ENCODE measurements at places on chromosomes 7 and 10.
A peak's percentile ranks its signal among the peaks of the same experiment; 100 is the strongest.

DNA sequence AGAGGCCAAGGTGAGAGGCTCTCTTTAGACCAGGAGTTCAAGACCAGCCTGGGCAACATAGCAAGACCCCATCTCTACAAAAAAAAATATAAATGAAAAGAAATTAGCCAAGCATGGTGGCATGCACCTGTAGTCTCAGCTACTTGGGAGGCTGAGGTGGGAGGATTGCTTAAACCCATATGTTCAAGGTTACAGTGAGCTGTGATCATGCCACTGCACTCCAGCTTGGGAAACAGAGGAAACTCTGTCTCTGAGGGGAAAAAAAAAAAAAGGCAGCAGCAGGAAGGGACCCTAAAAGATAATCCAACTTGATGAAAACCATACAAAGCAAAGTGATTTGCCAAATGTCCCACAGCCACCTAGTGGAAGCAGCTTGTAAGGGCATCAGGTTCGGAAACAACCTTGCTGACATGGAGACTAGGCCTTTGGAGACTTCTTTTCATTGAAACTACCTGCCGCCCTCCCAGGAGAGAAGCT, 15.6 kb upstream of the PBLD start:
- DNase-seq, result no peak

DNA sequence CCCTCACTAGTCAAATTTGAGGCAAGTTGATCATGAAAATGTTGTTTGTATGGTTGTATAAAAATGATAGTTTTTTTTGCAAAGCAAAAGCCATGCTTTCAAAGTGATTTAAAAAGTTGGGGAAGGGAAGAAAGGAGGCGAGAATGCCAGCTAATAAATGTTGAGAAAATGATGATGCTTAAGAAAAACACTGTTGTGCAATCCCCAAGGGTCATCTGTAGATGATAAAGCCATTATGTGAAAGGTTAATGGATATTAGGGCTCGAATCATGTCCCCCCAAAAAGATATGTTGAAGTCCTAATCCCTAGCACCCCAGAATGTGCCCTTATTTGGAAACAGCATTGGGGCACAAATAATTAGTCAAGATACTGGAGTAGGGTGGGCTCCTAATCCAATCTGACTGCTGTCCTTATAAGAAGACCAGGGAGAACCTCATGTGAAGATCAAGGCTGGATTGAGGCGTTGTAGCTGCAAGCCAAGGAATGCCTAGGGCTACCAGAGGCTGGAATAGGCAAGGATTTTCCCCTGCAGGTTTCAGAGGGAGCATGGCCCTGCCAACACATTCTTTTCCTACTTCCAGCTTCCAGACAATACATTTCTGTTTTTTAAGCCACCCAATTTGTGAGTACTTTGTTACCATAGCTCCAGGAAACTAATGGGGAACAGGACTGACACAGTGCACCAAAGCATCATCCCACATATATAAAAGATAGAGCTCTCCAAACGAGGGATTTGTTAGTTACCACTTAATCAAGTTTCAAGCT, 35.4 kb upstream of the MKLN1 start:
- no peak for DNase-seq

DNA sequence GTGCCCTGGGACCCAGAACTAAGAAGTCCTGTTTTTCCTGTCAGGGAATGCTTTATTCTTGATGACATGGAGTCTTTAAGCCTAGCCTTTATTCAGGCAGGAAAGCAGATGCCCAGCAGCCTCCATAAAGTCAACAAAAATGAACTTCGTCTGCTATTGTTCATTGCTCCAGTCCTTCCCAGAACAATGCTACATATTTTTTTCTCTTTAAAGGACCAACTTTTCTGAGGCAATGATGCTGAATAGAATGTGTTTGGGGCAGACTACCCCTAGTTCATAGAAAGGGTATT, 47.6 kb upstream of the PDCD4 start:
- no peak for DNase-seq

DNA sequence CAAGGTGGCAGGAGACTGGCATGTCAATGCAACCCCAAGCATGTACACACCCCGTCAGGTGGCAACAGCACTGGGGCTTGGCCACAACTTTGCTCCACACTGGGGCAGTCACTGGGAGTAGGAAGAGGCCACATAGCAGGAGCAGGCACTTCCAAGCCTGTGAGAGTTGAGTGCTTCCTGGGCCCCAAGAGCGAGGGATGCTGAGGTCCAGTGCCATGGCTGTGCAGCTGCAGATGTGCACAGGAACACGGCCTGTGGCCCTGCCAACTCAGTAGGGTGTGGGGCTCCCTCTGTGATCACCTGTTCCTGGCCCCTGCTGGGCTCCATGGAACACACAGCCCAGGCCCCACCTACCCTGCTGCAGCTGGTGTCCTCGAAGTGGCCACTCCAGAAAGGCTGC, 932.8 kb upstream of the SORCS1 start:
- DNase-seq, result no peak

DNA sequence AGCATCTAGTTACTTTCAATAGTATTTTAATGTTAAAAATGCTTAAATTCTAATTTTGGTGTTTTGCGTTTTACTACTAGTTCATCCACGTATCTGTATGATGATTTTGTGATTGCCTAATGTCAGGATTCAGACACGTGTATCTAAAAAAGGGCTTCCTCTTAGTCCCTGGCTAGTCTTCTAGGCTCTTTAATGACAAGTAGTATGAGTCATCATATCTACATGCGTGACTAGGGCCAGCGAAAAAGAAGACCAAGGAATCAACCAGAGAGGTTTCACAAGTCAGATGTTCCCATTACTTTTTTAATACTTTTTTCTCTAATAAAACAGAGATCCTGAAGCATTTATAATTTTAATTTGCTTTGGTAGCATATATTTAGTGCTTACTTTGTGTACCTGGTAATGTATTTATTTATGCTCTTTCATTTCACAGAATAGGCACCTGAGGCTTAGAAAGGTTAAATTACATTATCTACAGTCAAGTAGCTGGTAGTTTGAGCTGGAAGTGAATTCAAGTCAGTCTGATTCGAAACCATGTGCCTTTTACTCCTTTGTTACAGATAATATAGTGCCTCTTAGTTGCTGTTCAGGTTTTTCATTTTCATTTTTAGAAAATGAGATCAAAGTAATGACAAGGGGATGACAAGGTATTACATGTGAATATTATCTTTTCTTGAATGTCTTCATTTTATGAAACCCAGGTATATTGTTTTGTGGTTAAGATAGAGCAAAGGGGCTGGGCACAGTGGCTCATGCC, 140.3 kb downstream of the FOXP2 start:
- peak; percentile 61 for DNase-seq

DNA sequence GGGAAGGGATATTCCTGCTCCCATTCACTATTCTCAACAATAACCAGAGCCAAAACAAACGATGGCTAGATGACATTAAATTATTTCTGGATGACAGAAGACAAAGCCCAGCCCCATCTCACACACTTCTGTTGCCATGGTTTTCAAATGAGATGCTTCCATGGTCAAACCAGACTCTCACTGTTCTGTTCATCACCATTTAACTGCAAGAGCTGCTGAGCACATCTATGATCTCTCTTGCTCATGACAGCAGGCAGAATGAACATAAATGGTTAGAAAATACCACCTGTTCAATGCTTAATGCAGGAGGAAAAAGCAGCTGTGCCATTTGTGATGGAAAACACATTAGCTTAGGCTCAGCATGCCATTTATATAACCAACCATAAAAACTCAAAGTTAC, 758.6 kb upstream of the ZWINT start:
- no peak for DNase-seq

GRCh38 chr10:78458983-78459638, 425.4 kb downstream of the RPS24 start:
- peak; percentile 96 for DNase-seq

DNA sequence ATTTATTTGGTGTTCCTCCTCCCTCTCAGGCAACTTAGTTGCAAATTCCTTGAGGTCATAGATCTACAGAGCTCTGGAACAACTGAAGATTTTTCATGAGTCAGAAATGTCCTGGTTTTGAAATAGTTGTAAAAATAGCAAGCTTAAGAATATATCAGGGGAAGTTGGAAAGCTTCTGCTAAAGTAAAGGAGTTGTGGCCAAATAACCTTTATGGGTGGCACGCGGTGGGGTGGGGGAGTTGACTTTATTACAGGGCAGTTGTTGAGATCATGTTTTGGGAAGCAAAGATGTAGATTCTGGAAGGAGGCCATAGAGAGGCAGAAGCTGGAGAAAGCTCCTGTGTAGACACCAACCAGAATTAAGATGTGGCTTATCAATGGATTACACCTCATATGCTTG, 326.0 kb upstream of the MTPN start:
- no peak for DNase-seq

GRCh38 chr10:119028900-119029612, 458 bp upstream of the NANOS1 start:
- DNase-seq, result peak; percentile 87

DNA sequence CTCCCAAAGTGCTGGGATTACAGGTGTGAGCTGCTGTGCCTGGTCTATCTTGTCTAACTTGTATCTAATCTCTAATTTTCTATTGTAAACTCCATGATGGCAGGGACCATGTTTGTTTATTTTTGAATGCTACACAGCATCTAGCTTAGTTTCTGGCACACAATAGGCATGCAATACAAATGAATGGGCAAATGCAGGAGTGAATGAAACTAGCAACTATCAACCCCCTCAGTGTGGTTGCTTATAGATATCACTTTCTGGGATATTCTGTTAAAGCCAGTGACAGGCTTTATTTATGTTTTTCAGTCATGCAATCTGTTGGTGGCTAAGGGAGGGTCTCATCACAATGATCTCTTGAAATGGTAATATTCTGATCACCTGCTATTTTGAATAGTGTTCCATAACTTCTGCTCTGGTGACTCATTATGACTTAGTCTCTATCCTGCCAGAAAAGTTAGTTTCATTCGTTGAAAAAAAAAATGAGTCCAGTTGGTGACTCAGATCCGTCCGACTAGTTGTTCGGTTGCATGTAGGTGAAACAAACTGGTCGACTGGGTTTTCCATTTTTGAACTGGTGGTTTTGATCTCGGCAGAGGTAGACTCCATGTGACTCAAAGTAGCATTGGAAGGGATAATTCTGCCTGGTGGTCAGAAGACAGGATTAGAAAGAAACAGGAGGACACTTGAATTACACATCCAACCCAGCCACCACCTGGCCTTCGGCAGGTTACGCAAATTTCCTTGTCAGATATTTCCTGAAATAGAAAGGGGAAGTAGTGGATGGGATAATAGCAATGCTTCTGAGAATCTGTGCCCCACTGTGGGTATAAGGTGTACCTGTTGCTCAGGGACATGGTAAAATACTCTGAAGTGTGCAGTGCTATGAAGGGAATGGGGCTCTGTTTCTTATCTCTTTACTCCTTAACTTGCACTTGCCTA, 76.8 kb downstream of the GATA3 start:
- no peak for DNase-seq

GRCh38 chr10:62996925-62997324, 136.2 kb upstream of the NRBF2 start:
- no peak for DNase-seq

GRCh38 chr10:17220652-17221100, 7.4 kb upstream of the VIM start:
- no peak for DNase-seq

DNA sequence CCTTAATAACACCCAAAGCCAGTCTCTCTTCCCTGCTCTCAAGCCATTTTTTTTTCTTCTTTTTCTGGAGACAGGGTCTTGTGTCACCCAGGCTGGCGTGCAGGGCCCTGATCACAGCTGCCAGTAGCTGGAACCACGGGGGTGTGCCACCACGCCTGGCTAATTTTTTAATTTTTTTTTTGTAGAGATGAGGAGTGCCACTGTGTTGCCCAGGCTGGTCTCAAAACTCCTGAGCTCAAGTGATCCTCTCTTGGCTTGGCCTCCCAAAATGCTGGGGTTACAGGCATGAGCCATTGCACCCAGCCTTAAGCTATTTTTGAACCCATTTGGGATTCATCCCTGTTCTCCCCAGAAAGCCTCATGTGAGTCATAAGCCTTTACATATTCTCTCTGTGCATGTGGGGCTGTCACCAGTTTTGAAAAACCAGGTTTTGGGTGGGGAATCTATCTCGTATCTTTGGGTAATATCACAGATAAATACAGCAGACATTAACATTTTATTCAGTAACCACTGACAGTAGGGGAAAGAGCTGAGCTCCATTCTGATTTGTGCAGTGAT, 15.5 kb downstream of the ZNF487 start:
- no peak for DNase-seq

- DNase-seq, result peak; percentile 36
Observed at GRCh38 chr10:91672021-91672608, 39.2 kb upstream of the PPP1R3C start.

DNA sequence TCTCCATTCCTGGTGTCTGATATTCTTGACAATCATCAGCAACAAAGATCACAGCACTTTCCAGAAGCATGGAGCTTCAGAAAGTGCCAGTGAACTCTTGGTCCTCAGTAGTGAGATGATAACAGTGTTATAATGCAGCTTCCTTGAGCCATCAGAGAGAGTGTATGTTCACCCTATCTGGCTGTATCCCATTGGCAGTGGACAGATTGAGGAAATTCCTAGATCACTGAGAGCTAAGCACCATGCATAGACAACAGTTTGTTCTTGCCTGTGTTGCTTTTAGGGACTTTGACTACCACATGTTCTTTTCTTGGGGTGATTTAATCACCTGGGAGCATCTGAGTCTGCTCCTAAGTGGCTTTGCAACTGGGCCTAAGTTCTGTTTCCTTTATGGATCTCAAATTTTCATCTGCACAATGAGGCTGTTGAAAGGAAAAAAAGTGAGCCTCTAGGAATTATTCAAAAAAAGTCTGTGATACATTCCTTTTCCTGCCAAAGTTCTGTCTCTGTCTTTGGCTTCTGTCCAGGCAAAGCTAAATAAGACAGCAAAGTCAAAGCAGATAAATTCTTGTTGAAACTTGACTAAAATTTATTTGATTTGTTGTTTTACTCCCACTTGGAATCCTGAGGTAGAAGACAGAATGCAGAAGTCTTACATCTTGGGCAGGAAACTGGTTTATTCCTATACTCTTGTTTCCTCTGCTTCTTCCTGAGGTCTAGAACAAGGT, 14.5 kb upstream of the ZNF282 start:
- DNase-seq, result no peak

DNA sequence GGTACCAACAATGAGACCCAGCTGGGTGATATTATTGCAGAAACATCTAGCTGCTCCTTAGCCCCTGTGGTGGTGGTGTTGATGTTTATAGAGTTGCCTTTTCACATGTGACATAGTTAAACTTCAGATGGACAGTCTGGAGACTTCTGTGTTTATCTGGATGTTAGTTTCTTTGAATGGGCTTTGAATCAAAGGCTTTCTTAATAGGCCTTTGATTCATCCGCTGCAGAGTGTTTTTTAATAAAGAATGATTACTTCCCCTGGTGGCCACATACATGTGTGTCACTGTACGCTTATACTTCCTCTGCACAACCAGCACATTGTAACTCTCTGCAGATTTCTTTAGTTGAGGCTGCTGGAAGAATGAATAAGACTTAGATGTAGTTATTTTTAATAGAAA, 221.0 kb downstream of the DYNC1I1 start:
- DNase-seq, result no peak

- DNase-seq, result no peak
Observed at GRCh38 chr10:119705434-119705831, 20.4 kb upstream of the INPP5F start.

- DNase-seq, result no peak
Observed at GRCh38 chr10:72702868-72703581, 11.1 kb downstream of the MCU start.

- peak; percentile 11 for DNase-seq
Observed at GRCh38 chr10:86968271-86968993, at the start of gene ADIRF. Gene ADIRF, plus strand, starts transcription at chr10:86968482. Its CDS starts 63 bp downstream, at chr10:86968545.

Measured in DMS153 (cell line).